ENCODE measurements at places on chromosomes 11 and 22.

DNA sequence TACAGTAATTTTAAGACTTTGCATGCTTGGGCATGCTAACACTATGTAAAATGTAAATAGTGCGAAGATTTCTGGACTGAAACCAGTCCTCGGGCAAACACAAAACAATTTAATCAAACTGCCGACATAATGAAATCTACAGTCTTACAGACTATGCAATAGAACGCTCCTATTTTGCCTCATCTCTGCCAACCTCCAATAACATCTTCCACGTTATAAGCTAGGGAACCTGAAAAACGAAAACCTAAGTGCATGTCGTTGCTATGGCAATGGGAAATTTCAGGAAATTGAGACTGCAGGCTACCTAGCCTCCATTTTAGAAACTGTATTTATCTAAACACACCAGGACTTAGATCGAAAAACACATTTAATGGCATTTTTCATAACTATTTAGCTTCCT lies 1.1 kb downstream of the CSTF3 start:
- peak; percentile 31 for DNase-seq

GRCh38 chr11:117823294-117823945 lies 1.1 kb downstream of the FXYD2 start:
- no peak for DNase-seq

DNA sequence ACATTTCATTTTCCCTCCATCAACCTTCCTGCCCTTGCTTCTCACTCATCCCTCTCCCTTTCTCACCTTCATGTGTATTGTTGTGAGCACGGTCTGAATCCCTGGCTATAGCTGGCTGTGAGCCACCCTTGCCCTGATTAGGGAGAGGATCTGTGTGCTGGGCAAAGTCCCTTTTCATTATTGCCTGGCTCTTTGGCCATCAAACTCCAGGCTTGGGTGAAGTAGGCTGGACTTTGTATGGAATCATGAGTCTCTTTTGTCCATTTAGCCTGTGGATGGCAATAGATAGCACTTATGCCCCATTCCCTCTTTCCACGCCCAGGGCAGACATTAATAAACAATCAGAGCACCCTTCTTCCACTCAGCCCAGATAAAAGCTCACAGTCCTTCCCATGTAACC lies 6.7 kb downstream of the MYO18B start:
- DNase-seq: no peak

DNA sequence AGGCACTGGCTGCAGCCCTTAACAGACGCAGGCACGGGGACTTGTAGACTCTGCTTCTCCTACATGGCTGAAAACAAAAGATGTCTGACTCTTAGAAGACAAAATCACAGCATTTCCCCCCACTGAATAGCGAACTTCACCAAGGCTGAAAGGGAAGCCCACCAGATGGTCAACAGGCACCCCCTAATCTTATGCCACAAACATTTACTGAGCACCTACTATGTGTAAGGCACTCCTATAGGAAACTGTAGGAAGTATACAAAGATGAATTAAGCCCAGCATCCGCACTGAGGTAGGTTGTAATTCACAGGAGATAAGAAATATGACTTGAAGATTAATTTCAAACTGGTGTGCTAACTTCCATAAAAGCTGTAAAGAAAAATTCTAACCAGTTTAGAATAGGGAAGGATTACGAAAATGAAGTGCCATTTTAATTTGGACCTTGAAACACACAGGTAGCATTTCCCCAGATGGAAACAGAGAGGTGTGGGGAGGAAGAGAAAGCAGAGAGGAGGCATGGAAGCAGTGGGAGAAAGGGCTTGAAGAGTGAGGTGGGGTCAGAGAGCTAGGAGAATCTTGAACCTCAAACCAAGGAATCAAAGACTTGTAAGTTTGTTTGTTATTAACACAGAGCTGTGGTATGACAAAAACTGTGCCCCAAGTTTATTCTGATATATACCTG lies 38.1 kb downstream of the NUMA1 start:
- no peak for DNase-seq

- DNase-seq: no peak
Observed at GRCh38 chr11:103584021-103584420, 452.4 kb upstream of the DDI1 start.

DNA sequence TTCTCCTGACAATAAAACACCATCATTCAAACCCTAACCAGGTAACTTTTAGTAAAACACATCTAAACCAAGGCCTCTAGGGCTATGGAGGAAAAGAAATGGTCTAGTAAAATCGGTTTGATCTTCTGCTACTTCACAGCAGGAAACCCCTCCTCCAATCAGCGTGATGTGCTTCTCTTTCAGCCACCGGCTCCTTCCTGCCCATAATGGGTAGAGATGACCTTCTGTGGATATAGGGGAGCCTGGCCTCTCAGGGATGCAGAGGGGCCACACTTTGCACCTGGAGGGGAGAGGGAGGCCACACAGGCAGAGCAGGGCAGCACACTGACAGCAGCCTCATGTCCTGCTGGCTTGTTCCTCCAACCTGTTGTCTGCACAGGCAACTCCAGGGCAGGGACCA lies 6.9 kb downstream of the EHD1 start:
- DNase-seq: no peak

GRCh38 chr11:45832811-45833441 lies 14.3 kb upstream of the CRY2 start:
- no peak for DNase-seq

GRCh38 chr22:22854466-22854865 lies 33.1 kb upstream of the IGLL5 start:
- DNase-seq: no peak

- DNase-seq: no peak
Observed at GRCh38 chr22:46833228-46833627, 70.8 kb downstream of the TBC1D22A start.

- peak; percentile 59 for DNase-seq
Observed at GRCh38 chr11:61776561-61777075, 15.8 kb downstream of the TMEM258 start.

- peak; percentile 9 for DNase-seq
Observed at GRCh38 chr11:37532271-37532670, 934.2 kb upstream of the RAG2 start.

GRCh38 chr11:10108915-10109680 lies 184.9 kb downstream of the SBF2 start:
- DNase-seq: peak; percentile 94

DNA sequence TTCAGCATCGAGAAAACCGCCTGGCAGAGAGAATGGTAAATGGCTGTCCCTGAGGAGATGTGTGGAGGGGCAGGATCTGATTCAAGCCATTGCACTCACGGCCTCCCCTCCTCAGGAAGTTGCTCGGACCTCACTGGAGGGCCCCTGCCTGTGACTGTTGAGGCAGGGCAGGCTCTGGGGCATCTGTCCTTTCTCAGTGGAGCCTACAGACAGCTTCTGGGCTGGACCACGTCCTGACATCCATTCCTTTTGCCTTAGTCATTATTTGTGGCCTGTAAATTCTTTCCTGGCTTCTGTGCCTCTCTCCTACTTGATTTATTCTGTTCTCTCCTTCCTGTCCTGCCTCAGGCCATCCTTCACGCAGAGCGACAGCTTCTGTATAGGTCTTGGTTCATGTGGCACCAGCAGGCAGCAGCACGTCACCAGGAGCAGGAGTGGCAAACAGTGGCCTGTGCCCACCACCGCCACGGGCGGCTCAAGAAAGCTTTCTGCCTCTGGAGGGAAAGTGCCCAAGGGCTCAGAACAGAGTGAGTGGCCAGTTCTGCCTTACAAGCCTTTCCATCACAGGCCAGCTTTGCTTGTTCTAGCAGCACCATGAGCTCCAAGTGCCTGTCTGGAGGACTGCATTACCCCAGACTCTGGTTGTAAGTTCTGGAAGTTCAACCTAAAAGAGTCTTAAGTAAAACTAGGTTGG lies 59.6 kb downstream of the PISD start:
- DNase-seq: peak; percentile 92

- no peak for DNase-seq
Observed at GRCh38 chr11:76123248-76123647, 83.1 kb downstream of the WNT11 start.

GRCh38 chr11:24134879-24135589 lies 361.8 kb upstream of the LUZP2 start:
- no peak for DNase-seq

- DNase-seq: no peak
Observed at GRCh38 chr11:33520112-33520511, 180.5 kb downstream of the C11orf91 start.

DNA sequence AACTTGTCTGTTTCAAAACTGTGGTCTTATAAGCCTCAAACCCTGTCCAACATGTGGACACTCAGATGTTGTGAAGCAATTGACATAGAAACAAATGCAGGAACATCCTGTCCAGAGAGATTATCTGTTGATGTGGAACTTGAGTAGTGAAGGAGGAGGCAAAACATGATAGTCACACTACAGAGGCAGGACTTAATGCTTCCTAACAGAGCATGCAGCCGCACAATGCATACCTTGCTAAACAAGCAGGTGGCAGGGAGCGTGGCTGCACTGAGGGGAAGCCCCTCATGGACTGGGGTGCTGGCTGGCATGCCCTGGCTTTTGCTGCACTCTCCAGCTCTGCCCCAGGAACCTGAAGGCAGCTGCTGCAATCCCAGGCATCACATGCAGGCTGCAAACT lies 5.3 kb downstream of the C22orf39 start:
- DNase-seq: no peak

DNA sequence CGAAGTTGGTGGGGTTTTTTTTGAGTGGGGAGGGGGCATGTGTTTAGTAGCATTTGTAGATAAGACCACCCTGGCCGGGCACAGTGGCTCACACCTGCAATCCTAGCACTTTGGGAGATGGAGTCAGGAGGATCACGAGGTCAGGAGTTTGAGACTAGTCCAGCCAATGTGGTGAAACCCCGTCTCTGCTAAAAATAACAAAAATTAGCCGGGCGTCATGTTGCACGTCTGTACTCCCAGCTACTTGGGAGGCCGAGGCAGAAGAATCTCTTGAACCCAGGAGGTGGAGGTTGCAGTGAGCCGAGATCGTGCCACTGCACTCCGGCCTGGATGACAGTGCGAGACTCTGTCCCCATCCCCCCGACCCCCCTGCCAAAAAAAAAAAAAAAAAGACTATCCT lies 34.6 kb downstream of the CECR2 start:
- no peak for DNase-seq

GRCh38 chr11:125069008-125069407 lies 5.9 kb downstream of the SLC37A2 start:
- no peak for DNase-seq

- DNase-seq: no peak
Observed at GRCh38 chr22:43541022-43541421, 129.2 kb downstream of the MPPED1 start.

GRCh38 chr11:3841426-3842350 lies 929 bp upstream of the RHOG start:
- peak; percentile 79 for DNase-seq

DNA sequence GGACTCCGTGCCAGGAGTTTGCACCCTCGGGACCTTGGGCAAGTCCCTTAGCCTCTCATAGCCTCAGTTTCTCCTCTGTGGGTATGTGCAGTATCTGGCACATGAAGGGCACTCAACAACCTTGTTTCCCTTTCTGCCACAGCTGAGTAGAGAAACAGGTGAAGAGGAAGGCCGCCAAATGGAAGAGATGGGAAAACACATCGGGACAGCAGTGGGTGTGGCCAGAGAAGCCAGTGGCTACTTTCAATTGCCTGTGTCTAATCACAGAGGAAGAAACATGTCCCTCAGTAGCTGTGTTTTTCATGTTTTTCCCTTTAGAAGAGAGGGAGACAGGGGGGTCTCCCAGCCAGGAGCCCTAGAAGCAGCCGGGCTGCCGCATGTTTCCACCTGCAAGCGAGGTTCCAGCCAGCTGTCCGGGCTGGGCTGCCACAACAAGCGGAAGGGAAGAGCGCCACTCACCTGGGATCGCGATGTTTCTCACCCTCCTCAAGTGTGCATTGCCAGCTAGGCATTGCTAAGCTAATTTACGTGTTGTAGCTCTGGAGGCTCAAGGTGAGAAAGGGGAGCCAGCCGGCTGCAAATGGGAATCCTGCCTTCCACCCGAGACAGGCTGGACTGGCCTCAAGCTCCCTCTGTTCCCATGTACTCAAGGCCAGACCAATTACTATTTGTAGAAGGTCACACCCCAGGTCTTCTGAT lies 16.7 kb downstream of the ASPHD2 start:
- no peak for DNase-seq

GRCh38 chr22:27270818-27271510 lies 530.6 kb downstream of the MN1 start:
- DNase-seq: peak; percentile 43

DNA sequence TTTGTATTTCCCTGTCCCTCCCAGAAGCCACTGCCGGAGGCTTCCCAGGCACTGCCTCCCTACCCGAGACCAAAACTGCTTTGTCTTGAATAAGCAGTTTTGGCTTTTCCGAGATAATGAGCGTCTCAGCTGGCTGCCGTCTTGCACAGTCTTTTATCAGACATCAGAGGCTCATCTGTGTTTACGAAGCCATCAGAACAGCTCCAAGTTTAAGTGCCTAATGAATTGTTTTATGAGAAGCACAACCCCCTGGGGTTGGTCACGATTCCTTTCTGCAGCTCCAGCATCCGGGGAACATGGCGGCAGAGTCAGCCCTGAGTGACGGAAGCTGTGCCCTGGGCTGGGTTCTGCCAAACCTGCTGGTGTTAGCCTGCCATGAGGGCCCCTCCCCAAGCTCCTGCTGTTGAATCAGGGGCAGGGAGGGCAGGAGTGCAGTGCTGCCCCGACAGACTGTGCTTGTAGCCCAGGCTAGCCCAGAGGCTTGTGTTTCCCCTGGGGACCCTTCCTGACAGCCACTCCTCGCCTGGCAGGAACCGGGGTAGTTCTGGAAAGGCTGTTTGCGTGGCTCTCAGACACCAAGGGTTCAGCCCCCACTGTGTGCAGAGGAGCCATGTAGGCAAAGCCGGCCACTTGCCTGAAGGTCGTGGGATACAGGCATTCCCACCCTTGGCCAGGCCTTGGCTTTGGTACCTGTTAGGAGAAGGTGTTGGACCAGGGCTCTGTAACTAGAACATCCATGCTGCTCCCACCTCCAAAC lies 96.1 kb downstream of the MORC2 start:
- DNase-seq: no peak

DNA sequence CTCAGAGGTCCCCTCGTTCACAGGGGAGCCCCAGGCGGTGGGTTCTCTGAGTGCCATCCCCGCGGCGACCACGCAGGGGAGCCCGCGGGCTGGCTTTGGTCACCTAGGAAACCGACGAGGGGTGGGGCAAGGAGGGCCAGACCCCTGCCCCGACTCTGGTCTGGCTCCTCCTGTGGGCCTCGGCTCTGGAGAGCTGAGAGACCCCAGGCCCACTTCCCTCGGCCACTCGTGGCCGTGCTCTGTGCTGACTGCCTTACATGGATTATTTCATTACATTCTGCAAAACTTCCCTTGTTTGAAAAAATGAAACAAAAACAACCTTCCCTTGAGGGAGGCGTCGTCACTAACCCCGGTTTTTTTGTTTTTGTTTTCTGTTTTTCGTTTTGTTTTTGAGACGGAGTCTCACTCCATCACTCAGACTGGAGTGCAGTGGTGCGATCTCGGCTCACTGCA lies 15.1 kb upstream of the CYTH4 start:
- peak; percentile 38 for DNase-seq

DNA sequence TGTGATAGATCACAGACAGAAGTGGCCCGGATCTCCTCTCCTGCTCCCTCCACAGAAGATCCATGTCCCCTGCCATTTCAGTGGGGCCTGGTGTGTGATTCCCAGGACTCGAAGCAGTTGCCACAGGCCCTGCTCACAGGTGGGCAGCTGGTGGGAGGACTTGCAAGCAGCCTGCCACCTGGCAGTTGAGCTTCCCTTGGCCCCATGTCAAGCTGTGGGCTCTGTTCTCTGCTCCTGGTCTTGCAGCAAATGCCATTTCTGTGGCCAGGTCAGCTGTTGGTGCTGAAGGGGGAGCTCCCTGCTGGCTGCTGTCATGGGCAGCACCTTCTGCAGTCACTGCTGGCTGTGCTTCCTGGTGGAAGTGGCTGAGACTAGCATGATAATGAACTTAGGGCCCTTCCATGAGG lies 59.1 kb upstream of the SLC22A12 start:
- no peak for DNase-seq
